ENCODE measurements at places on chromosomes 4 and X. TPM values are rescaled to one million over a fixed set of nuclear protein-coding genes. Genes with fewer than 3 reads are reported as not detected.

- H3K4me1 ChIP-seq: no peaks in the 10 kb centered on the region
- DNase-seq: no peak
- H3K27ac ChIP-seq: no peak overlapping the region
- no peaks in the 10 kb centered on the region for H3K36me3 ChIP-seq
- no peak overlapping the region for H3K4me3 ChIP-seq
- no peaks in the 10 kb centered on the region for H3K27me3 ChIP-seq
Measured at GRCh38 chr4:155510771-155511170, 134.0 kb upstream of the MAP9 start.

- no peak overlapping the region for H3K4me3 ChIP-seq
- H3K27ac ChIP-seq: no peak overlapping the region
- DNase-seq: no peak
- H3K27me3 ChIP-seq: no peaks in the 10 kb centered on the region
- H3K36me3 ChIP-seq: no peaks in the 10 kb centered on the region
Measured at GRCh38 chr4:16271411-16271810, 45.1 kb upstream of the TAPT1 start.

The ADGRG4 gene
- not detected for total RNA-seq

The PPP4R3C gene
- total RNA-seq: not detected

The SSX5 gene
- total RNA-seq: not detected

The TRIM60 gene
- not detected for total RNA-seq

The TMEM150C gene
- total RNA-seq: 19.5 TPM

- no peak for DNase-seq
- no peaks in the 10 kb centered on the region for H3K4me1 ChIP-seq
- no peak overlapping the region for H3K4me3 ChIP-seq
- H3K27ac ChIP-seq: no peak overlapping the region
- no peaks in the 10 kb centered on the region for H3K27me3 ChIP-seq
Measured at GRCh38 chrX:34909151-34909550, 33.4 kb upstream of the FAM47B start.

DNA sequence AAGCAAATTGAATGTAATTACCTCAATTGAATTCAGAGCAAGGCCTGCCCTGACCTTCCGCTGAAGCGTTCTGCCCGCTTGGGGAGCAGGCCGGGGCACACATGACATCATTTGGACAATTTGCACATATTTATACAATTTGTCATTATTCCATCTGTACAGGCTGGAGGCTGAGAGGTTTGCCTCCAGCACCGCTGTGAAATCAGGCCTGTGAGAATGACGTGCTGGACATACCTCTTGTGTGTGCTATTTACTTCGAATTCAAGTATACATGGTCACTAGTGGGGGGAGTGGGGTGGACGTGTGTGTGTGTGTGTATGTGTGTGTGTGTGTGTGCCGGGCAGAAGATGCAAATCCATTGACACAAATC, 285.6 kb downstream of the SHOX start:
- DNase-seq: no peak
- no peak overlapping the region for H3K27ac ChIP-seq

The CFP gene
- 3.2 TPM for total RNA-seq

The ZMYM3 gene
- 123 TPM for total RNA-seq

The AGTR2 gene
- total RNA-seq: not detected

GRCh38 chrX:129780441-129781105, 824 bp downstream of the SASH3 start:
- DNase-seq: no peak
- H3K27me3 ChIP-seq: no peaks in the 10 kb centered on the region
- H3K36me3 ChIP-seq: no peaks in the 10 kb centered on the region
- no peak overlapping the region for H3K27ac ChIP-seq
- no peak overlapping the region for H3K4me3 ChIP-seq
- H3K4me1 ChIP-seq: no peaks in the 10 kb centered on the region
